Mesenteric fat pad (tissue), 1 donor: ENCODE measurements at places on chromosomes 16 and 17. TPM values are rescaled to one million over a fixed set of nuclear protein-coding genes. Genes with fewer than 3 reads are reported as not detected.

Gene SLC52A1
- total RNA-seq, result 0.22 TPM

DNA sequence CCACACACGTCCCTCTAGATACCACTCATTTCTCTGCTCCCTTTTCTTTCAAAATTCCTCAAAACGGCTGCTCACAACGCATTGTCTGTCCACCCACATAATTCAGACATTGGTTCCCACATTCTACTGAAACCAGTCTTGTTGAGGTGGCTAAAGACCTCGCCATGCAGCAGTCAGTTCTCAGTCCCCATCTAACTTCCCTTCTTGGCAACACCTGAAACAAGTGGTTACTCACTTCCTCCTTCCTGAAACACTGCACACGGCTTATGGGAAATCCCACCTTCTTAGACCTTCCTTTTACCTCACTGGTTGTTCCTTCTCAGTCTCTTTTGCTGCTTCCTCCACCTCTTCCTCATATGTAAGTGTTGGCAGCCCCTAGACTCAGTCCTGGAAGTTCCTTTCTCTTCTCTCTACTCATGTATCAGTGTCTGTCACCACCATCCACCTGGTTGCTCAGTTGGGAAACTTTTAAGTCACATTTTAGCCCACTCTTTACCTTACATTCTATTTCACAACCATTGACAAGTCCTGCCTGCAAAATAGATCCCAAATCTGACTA is 277.1 kb downstream of the CEP112 start:
- no peak for DNase-seq

Gene CCL7
- 1.3 TPM for total RNA-seq

Gene EXOSC6
- total RNA-seq, result 25.8 TPM

- DNase-seq, result no peak
Observed at GRCh38 chr17:28528327-28529012, 22.3 kb downstream of the FOXN1 start.

GRCh38 chr16:70534971-70535370 is 11.4 kb downstream of the SF3B3 start:
- no peak for DNase-seq

Gene CDYL2
- 24.0 TPM for total RNA-seq

GRCh38 chr16:75392906-75393305 is 40.4 kb downstream of the CFDP1 start:
- no peak for DNase-seq

GRCh38 chr17:77455111-77455890 is 314.5 kb downstream of the SEC14L1 start:
- DNase-seq, result no peak

GRCh38 chr17:21288571-21289017 is 4.1 kb downstream of the MAP2K3 start:
- DNase-seq, result no peak

GRCh38 chr17:2215616-2216364 is 87.8 kb downstream of the SMG6 start:
- no peak for DNase-seq

GRCh38 chr17:73560661-73561060 is 83.6 kb downstream of the SDK2 start:
- DNase-seq, result no peak

Gene AOC3
- 528 TPM for total RNA-seq

Gene ZG16
- total RNA-seq, result not detected

Gene ZNF48
- 5.3 TPM for total RNA-seq

GRCh38 chr17:60435244-60436167 is 13.2 kb downstream of the CHCT1 start:
- no peak for DNase-seq

- DNase-seq, result no peak
Observed at GRCh38 chr17:73564843-73565242, 79.4 kb downstream of the SDK2 start.

DNA sequence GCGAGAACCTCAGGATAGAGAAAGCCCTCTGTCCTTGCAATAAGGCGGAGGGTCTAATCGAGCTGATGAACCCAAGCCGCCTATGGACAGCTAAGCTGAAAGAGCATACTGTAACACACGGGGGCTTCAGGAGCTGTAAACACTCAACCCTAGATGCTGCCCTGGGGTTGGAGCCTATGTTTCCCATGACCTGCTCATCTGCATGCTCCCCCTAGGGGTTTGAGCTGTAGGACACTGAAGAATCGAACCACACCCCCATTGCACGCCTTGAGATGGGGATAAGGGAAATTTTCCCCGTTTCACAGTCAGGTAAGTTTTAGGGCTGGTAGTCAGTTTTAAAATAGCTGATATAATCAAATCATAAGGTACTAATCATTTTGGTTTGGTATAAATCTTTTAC is 675.6 kb upstream of the CDH8 start:
- no peak for DNase-seq

Gene CDRT15L2
- total RNA-seq, result not detected

GRCh38 chr17:74850310-74850709 is 9.4 kb downstream of the GRIN2C start:
- DNase-seq, result no peak

Gene NKIRAS2
- total RNA-seq, result 30.9 TPM

- DNase-seq, result no peak
Observed at GRCh38 chr17:72452286-72453173, 331.7 kb downstream of the SOX9 start.

Gene MT4
- total RNA-seq, result not detected

Gene KRT14
- 1.00 TPM for total RNA-seq

GRCh38 chr17:45729294-45729907 is 54.7 kb upstream of the CRHR1 start:
- DNase-seq, result peak; percentile 47
